Fibroblast of villous mesenchyme (primary cell): ENCODE measurements at places on chromosomes 5 and 9.
A peak's percentile ranks its signal among the peaks of the same experiment; 100 is the strongest.

DNA sequence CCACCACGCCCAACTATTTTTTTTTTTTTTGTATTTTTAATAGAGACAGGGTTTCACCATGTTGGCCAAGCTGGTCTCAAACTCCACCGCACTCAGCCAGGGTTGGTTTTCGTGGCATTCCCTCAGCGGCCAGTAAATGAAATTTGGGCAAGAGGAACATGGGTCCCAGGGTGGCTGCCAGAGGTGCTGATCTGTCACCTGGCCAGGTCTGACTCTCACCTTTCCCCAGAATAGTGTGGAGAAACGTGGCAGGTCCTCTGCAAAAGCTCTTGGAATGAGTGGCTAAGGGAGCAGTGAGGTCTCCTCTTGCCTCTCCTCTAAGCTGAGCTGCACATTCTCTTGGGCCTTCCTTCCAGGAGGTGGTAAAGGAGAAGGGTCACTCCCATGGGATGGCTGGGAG, 170.1 kb downstream of the IRX2 start:
- DNase-seq, result no peak

DNA sequence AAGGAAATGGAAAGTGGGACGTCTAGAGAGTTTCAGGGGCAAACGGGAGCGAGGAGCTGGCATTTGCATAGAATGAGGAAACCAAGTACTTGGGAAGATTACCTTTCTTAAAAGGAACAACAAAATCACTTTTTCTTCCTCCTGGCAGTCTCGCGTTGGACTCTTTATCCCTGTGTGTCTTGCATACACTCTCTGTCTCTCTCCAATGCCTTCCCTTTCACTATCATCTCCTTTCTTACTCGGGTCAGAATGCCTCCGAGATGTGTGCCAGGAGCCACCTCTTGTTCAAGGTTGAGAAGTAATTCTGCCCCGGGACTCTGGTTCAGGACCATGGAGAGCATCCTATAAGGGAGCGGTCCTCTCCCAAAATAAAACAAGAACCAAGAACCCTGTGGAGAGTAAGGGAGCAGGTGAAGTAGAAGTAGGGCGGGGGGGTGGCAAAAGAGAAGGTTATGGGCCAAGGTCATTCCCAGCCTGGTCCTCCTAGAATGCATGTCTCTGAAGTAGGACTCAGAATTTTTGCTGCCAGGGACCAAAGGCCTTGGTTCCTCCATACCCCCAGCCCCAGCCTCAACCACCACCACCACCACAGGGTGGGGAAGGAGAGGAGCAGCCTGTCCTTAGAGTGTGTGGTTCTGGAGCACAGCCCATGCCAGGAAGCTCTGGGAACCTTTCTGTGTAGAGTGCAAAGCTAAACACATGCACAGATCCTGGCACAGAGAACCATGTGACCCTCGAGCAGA, 72.1 kb upstream of the ARAP3 start:
- DNase-seq, result peak; percentile 52

GRCh38 chr9:119159386-119159785, 209.8 kb downstream of the BRINP1 start:
- DNase-seq, result no peak

- no peak for DNase-seq
Measured at GRCh38 chr5:177171961-177172360, 38.4 kb downstream of the NSD1 start.

DNA sequence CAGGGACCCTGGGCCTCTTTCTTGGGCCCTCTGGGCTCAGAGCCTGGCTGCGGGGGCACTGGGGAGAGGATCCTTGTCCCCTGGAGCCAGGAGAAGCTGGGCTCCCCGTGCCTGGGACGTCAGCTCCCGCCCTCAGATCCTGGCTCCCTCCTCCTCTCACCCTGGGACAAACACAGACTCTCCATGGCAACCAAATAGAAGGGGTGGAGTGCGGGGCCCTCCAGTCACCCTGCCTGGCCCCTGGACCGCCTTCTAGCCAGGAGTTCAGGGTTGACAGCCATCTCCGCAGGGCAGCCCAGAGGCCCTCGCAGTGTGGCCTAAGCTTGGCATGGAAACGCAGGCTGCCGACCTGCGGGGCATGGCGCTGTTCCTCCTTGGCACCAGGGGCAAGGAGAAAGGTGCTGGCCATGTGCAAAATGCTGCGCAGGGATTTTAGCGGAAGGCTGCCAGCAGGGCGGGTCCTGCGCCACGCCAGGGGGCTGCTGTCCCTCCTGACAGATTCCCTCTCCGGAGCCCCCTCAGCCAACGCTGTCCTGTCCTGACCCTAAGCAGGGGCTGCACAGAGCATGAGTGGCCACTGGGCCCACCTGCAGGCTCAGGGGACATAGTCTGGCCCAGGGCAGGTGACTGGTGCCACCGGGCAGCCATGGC, 1.0 kb downstream of the ZDHHC11 start:
- no peak for DNase-seq

DNA sequence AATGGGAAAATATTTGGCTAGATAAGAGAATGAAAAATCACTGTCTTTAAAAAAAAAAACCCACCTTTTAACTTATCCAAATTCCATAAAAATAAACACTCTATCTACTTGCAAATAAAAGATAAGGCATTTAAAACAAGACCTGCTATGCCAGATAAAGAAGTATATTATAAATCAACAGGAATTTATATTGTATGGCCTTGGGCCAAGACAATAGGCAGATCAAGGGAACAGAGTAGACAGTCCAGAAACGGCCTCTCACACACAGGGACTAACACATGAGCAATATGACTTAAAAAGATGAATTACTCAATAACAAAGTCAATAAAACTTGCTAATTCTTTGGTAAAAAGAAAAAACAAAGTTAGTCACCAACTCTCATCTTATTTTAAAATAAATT, 34.7 kb upstream of the ICE1 start:
- peak; percentile 37 for DNase-seq

DNA sequence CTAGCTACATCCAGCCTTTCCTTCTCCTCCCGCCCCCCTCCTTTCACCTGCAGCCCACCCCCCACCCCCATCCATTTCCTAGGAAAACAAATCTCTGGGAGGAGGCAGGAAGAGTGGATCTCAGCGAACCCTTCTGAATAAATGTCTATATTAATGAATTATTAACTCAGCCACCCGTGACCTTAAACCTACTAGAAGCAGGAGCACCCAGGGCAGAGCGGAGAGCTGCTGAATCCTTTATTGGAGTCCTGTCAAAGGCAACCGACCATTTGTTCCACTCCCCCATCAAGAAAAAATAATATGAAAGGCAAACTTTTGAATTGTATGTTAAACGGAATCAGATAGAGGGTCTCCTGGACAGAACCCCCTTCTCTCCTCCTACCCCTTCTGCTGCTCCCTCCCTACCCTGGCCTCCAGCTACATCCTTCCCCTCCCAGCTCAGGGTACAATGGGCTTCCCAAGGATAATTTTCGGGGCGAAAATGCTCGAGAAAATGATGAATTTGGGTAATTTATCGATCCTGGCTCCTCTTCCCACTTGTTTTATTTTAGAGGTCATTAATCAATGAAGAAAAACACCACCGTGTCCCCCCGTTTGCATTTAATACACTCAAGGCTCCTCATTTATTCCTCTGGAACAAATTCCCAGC, 3.3 kb upstream of the PRDM6 start:
- DNase-seq, result no peak

- no peak for DNase-seq
Measured at GRCh38 chr9:122229485-122229837, 704 bp upstream of the LHX6 start.

DNA sequence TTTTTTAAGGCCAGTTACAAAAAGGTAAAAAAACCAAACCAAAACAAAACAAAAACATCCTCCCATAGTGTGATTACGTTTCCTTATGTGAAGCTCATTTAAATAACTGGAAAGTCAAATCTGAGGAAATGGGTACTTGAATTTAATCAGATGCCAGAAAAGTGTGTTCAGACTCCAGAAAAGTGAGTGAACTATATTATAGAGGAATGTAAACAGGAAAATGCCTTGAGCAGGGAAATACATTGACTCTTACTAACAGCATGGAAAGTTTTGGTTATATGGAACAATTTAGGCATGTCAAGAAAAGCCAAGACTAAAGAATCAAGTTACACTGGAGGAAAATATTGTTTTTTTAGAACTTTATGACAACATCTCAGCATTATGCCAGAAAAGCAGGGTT, 37.8 kb upstream of the RNF20 start:
- DNase-seq, result peak; percentile 45
